ENCODE measurements at places on chromosomes 16 and 17. TPM values are rescaled to one million over a fixed set of nuclear protein-coding genes. Genes with fewer than 3 reads are reported as not detected.

AGRP gene
- total RNA-seq = not detected

DNA sequence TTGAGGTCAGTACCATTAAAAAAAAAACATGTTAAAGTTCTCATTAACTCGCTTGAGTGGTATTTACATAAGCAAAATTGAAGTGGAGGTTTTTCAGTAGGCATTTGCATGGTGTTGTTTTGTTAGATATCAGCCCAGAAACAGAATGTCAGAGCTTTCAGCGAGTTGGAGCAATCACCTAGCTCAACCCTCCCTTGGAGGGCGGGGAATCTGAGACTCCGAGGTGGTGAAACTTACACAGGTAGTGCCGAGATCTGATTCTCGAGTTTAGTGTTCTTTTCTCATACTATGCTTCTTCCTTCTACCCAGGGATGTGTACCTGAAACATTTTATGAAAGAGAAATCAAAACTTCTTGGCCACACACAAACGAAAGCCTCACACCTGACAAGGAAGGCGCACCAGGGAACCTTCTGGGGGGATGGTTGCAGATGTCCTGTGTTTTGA is 6.6 kb downstream of the SEC14L1 start:
- DNase-seq = no peak
- no peaks in the 10 kb centered on the region for H3K4me1 ChIP-seq
- H3K36me3 ChIP-seq = no peaks in the 10 kb centered on the region
- H3K27ac ChIP-seq = peak overlapping the region; percentile 79

- H3K27ac ChIP-seq = no peak overlapping the region
- H3K4me3 ChIP-seq = peak overlapping the region; percentile 74
- no peaks in the 10 kb centered on the region for H3K27me3 ChIP-seq
Measured at GRCh38 chr17:35588196-35588920, 1.2 kb downstream of the AP2B1 start.

DNA sequence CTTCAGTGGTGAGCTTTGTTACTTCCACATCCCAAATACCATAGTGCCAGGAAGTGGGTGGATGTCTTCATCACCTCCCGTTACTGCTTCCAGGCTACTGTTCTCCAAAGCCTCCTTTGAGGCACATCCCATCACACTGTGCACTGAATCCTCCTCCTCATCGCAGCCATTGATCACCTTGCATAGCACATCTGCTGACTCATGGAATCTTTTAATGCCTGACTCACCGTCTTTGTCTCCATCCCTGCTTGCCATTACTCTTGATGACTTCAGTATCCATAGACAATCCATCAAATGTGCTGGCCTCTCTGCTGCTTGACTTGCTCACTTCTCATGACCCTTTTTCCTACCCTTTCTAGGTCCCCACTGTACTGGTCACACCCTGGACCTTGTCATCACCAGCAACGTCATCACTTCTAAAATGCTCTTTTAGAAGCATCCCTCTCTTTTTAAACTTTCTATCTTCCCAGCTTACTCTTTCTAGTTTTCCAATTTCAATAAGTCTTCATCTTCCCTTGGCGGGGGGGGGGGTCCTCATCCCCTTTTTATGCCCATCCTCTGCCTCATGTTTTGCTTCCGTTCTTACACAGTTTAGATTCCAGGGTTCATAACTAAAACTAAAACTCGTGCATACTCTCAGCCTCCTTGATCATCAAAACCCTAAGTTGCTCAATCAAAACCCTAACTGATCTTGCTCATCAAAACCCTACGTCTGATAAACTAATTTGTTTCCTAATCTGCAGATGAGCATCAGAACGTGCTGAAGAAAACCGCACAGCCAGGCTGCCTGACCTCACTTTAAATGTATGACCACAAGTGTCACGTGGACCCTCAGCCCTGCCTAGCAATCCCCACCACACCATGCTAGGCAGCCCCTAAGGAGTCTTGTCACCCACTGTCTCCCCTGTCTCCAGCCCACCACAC is 289.7 kb upstream of the ZFHX3 start:
- no peak overlapping the region for H3K27ac ChIP-seq
- H3K36me3 ChIP-seq = no peaks in the 10 kb centered on the region
- no peak for DNase-seq
